Thoracic aorta endothelial cell (primary cell): ENCODE measurements at places on chromosomes 5 and 9. TPM values are rescaled to one million over a fixed set of nuclear protein-coding genes. Genes with fewer than 3 reads are reported as not detected.

Gene DPYSL3
- total RNA-seq = 127 and 148 TPM in 2 replicates

Gene SHOC1
- not detected in 2 replicates for total RNA-seq

Gene FBP2
- total RNA-seq = not detected in 2 replicates

Gene PHF19
- total RNA-seq = 50.4 and 82.0 TPM in 2 replicates

Gene ELOVL7
- 0.07 and 0.13 TPM in 2 replicates for total RNA-seq

Gene ACO1
- 79.3 and 84.1 TPM in 2 replicates for total RNA-seq

Gene MAMDC4
- total RNA-seq = 1.9 and 2.0 TPM in 2 replicates

Gene CYSRT1
- total RNA-seq = 0.27 and 0.29 TPM in 2 replicates

Gene SLC2A8
- total RNA-seq = 5.6 and 7.6 TPM in 2 replicates

Gene PHYHD1
- 0.79 and 1.3 TPM in 2 replicates for total RNA-seq

Gene HTR1A
- total RNA-seq = not detected in 2 replicates

Gene SERF1B
- 26.3 and 39.6 TPM in 2 replicates for total RNA-seq

Gene MELK
- 53.9 and 73.0 TPM in 2 replicates for total RNA-seq

Gene ATP10B
- total RNA-seq = 0.07 TPM in 1 of 2 replicates, not detected in the other

Gene CCDC192
- total RNA-seq = not detected in 2 replicates

Gene NPDC1
- total RNA-seq = 39.0 and 47.4 TPM in 2 replicates

Gene FIBCD1
- total RNA-seq = not detected in 2 replicates

Gene PCDHA6
- 0.13 and 0.22 TPM in 2 replicates for total RNA-seq

Gene CORO2A
- total RNA-seq = 0.40 and 0.72 TPM in 2 replicates

Gene IER5L
- total RNA-seq = 5.5 and 7.6 TPM in 2 replicates

Gene GABRA1
- not detected in 2 replicates for total RNA-seq

Gene DEPDC1B
- 22.3 and 32.4 TPM in 2 replicates for total RNA-seq

Gene PCDHA1
- total RNA-seq = not detected in 2 replicates

Gene HEXB
- 139 and 155 TPM in 2 replicates for total RNA-seq

Gene LRRTM2
- 0.13 and 0.43 TPM in 2 replicates for total RNA-seq

Gene MAST4
- total RNA-seq = 84.6 and 105 TPM in 2 replicates

Gene GPR151
- not detected in 2 replicates for total RNA-seq

Gene TMEM252
- total RNA-seq = not detected in 2 replicates

Gene STKLD1
- 0.57 and 3.1 TPM in 2 replicates for total RNA-seq

Gene SV2C
- total RNA-seq = not detected in 2 replicates

Gene ACTBL2
- not detected in 2 replicates for total RNA-seq

Gene CAVIN4
- 1.9 and 2.9 TPM in 2 replicates for total RNA-seq

Gene ACER2
- 11.3 and 11.4 TPM in 2 replicates for total RNA-seq

Gene LCN2
- total RNA-seq = not detected in 2 replicates

Gene SLC46A2
- not detected in 2 replicates for total RNA-seq

Gene CAPSL
- total RNA-seq = not detected in 2 replicates

Gene AJM1
- total RNA-seq = 0.66 and 0.72 TPM in 2 replicates

Gene ARL10
- total RNA-seq = 8.4 and 11.3 TPM in 2 replicates
